ENCODE measurements at places on chromosomes 12 and 14.

GRCh38 chr12:13101821-13102375 is 1.6 kb downstream of the GSG1 start:
- peak; percentile 68 for DNase-seq

DNA sequence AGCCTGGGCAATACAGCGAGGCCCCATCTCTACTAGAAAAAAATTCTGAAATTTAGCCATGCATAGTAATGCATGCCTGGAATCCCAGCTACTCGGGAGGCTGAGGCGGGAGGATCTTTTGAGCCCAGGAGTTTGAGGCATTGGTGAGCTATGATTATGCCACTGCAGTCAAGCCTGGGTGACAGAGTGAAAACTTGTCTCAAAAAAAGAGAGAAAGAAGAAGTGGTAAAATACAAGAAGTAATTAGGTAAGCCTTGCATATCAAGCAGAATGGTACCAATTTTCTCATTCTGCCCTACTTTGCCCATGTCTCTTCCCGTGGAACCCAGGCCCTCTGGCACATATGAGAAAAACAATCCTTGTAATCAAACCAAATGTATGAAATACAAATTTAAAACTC is 70.7 kb downstream of the SUSD6 start:
- no peak for DNase-seq

- no peak for DNase-seq
These were observed 42.3 kb upstream of the CSRP2 start for GRCh38 chr12:76921100-76921471.

GRCh38 chr12:50518090-50518489 is 13.3 kb downstream of the DIP2B start:
- no peak for DNase-seq

DNA sequence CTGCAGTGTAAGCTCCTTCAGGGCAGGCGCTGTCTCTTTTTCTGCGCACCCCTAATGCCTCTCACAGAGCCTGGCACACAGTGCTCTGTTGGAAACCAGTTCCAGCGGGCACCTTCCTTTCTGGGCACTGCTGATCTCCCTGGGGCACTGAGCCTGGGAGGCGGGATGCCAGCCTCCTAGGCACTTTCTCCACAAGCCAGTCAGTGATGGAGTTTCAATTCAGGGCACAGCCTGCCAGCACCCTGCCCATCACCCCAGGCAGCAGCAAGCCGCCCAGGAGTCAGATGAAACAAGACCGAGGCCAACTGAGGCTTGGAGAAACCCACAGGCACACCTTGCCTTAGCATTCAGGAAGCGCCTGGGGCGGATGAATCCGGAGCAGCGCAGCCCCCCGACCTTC is 5.7 kb upstream of the CTDSP2 start:
- no peak for DNase-seq
